ENCODE measurements at places on chromosomes 16 and 17. TPM values are rescaled to one million over a fixed set of nuclear protein-coding genes. Genes with fewer than 3 reads are reported as not detected.
A peak's percentile ranks its signal among the peaks of the same experiment; 100 is the strongest.

Gene HOXB7
- 1.7 TPM for total RNA-seq

Gene CSH1
- total RNA-seq: not detected

Gene AGRP
- total RNA-seq: not detected

GRCh38 chr17:7403043-7403726, 712 bp downstream of the TMEM256 start:
- peaks cover 13% of the 10 kb centered on the region for H3K27me3 ChIP-seq
- H3K36me3 ChIP-seq: peaks cover 7% of the 10 kb centered on the region
- peak overlapping the region; percentile 91 for H3K27ac ChIP-seq
- DNase-seq: peak; percentile 34
- H3K4me1 ChIP-seq: peaks cover 23% of the 10 kb centered on the region

DNA sequence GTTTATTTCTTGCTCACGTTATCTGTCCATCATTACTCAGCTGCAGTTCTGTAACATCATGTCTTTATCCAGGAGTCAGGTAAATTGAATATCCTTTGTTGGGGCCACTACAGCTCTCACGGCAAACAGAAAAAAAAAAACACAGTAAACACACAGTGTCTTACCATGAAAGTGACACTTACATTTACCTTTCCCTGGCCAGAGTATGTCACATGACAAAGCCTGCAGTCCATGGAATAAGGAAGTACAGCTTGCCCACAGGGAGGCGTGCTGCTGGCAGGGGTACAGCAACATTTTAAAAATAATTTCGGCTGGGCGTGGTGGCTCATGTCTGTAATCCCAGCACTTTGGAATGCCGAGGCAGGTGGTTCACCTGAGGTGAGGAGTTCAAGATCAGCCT, 85.7 kb upstream of the HS3ST4 start:
- DNase-seq: no peak
- H3K4me3 ChIP-seq: no peak overlapping the region
- no peaks in the 10 kb centered on the region for H3K4me1 ChIP-seq
- no peaks in the 10 kb centered on the region for H3K36me3 ChIP-seq
- H3K27ac ChIP-seq: no peak overlapping the region
- no peaks in the 10 kb centered on the region for H3K27me3 ChIP-seq

DNA sequence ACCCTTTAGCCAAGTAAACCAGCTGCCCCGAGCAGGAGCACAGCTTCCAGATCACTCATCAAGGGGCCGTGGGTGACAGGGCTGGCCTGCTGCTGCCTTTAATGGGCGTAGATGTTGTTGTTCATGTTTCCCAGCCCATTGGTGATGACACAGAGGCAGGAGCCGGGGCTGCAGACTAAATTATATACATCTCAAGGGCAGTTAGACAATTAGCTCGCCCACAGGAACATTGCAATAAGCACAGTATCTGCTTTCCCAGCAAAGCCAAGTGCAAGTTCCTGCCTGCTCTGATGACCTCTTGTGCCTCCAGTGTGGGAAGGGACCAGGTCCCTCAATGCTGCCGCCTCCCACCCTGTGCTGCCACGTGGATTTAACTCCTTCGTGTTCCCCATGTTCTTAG, 485.8 kb downstream of the MAF start:
- H3K27ac ChIP-seq: no peak overlapping the region
- H3K4me1 ChIP-seq: no peaks in the 10 kb centered on the region
- H3K27me3 ChIP-seq: peaks cover 1% of the 10 kb centered on the region
- no peak overlapping the region for H3K4me3 ChIP-seq
- no peak for DNase-seq

DNA sequence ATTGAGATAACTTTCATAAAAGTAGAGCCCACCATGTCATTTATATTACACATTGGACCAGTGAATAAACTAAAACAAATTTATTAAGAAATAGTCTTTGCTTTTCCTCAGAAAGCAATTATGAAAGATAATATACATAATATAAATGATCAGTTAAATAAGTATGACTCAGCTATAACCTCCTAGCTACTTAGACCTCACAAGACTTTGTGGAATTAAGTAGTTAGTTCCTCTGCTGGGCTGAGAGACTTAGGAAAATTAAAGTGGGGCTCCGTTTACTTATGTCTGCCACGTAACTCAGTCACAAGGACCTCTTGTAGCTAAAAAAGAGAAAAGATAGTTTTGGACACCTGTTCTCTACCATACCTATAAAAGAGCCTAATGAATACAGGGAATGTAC, 76.9 kb downstream of the MRTFB start:
- no peak for DNase-seq
- no peak overlapping the region for H3K4me3 ChIP-seq
- no peaks in the 10 kb centered on the region for H3K4me1 ChIP-seq
- H3K27ac ChIP-seq: no peak overlapping the region
